ENCODE measurements at places on chromosomes 16 and 17. TPM values are rescaled to one million over a fixed set of nuclear protein-coding genes. Genes with fewer than 3 reads are reported as not detected.

The AOC3 gene
- total RNA-seq: 134 TPM

The CES4A gene
- total RNA-seq: 4.1 TPM

The ANKS3 gene
- 20.3 TPM for total RNA-seq

The NT5M gene
- 4.3 TPM for total RNA-seq

The TXNL4B gene
- total RNA-seq: 8.0 TPM

The PDILT gene
- not detected for total RNA-seq

The FOXL1 gene
- 0.28 TPM for total RNA-seq

The TMEM219 gene
- 106 TPM for total RNA-seq

The ATP2C2 gene
- not detected for total RNA-seq

The NFATC3 gene
- total RNA-seq: 47.8 TPM

The PIPOX gene
- total RNA-seq: 11.0 TPM

The RNF151 gene
- total RNA-seq: not detected

The SLFN11 gene
- total RNA-seq: 17.8 TPM

The CACNA1H gene
- 181 TPM for total RNA-seq

The NPIPA8 gene
- not detected for total RNA-seq

The CCL2 gene
- 36.6 TPM for total RNA-seq

The CLEC19A gene
- not detected for total RNA-seq
